Stimulated activated CD4-positive, alpha-beta T cell treated with anti-CD3 and anti-CD28 coated beads, Interleukin-12 subunit alpha, Interleukin-12 subunit beta, amount 100 ng/mL, for 48 hours (primary cell): ENCODE measurements at places on chromosomes 7 and 10.

- no peak for DNase-seq
Observed at GRCh38 chr10:75403144-75403938, 1.8 kb upstream of the ZNF503 start.

- no peak for DNase-seq
Observed at GRCh38 chr10:72243822-72244437, 27.9 kb upstream of the ASCC1 start.

- DNase-seq = no peak
Observed at GRCh38 chr10:5731559-5731958, 46.9 kb downstream of the TASOR2 start.

DNA sequence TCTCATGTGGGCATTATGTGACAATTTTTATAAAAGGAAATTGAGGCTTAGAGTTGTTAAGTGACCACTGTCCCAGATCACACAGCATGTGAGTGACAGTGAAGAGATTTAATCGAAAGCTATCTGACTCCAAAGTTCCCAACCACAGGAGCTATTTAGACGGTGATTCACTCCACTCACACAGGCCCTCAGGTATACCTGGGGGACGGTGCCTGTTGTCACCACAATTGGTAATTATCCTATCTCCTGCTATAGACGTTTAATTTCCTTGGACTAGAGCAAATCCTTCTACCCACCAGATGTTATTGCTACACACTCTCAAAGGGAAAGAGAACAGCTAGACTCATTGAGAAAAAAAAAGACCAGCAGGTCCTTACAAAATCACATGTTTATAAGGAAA is 145.5 kb downstream of the KLF6 start:
- no peak for DNase-seq

GRCh38 chr7:47819607-47819920 is 128.7 kb downstream of the PKD1L1 start:
- DNase-seq = no peak

DNA sequence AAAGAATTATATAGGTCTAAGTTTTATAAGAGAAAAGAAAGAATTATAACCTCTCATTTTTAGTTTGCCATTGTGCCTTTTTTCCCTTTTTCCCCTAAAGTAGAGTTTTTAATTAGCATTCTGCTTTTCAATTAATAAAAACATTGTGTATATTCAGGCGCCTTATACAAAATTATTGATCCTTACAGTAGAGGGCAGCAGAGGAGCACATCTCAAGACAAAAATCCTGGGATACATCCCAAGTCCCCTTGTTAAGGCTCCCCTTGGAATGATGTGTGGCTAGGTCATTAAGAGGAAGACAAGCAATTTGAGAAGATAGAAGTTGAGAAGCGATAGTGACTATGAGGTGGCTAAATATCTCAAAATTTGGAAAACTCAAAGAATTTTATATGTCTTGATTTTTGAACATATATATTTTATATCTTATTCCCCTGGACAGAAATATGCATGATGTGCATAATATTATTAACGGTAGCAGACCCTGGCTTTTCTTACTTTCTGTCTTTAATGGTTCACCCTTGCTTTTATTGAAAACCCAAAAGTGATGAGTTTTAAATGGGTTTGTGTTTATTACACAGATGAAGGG is 19.1 kb upstream of the TPK1 start:
- no peak for DNase-seq

DNA sequence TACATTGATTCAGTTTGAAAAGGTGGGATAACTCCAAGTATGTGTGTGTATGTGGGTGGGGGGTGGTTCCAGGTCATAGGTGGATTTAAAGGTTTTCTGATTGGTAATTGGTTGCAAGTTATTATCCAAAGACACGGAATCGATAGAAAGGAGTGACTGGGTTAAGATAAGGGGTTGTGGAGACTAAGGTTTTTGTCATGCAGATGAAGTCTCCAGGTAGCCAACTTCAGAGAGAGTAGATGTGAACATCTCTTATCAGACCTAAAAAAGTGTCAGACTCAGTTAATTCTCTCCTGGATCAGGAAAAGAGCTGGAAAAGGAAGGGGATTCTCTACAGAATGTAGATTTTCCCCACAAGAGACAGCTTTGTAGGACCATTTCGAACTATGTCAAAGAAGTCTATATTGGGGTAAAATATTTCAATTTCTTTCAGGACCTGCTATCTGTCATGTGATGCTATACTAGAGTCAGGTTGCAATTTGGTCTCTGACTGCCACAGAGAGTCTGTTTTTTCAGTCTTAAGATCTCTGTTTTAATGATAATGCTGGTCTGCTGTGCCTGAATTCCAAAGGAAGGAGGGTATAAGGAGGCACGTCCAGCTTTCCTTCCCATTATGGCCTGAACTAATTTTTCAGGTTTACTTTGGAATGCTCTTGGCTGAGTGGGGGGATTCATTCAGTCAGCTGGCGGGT is 3.6 kb downstream of the C7orf57 start:
- no peak for DNase-seq

- DNase-seq = no peak
Observed at GRCh38 chr7:157754416-157754790, 417.6 kb downstream of the DNAJB6 start.

GRCh38 chr10:108410236-108410635 is 1245.7 kb upstream of the SORCS1 start:
- DNase-seq = no peak

DNA sequence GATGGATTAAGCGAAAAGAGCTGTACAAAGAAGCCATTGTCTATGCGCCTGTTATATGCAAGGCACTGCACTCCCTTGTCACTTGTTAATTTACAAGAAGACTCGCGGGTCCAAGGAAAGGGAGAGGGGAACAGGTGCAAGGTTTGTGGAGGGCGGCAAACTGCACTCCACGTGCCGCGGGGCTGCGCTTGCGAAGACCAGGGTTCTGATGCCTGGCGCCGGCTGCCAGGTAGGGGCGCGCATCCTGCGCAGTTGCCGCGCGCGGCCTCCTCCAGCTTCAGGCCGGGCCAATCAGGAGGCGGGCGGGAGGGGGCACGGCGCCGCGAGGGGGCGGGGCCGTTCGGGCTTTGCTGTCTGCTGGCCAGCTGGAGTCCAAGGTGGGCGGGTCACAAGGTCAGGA is 140.6 kb upstream of the PALS2 start:
- no peak for DNase-seq

DNA sequence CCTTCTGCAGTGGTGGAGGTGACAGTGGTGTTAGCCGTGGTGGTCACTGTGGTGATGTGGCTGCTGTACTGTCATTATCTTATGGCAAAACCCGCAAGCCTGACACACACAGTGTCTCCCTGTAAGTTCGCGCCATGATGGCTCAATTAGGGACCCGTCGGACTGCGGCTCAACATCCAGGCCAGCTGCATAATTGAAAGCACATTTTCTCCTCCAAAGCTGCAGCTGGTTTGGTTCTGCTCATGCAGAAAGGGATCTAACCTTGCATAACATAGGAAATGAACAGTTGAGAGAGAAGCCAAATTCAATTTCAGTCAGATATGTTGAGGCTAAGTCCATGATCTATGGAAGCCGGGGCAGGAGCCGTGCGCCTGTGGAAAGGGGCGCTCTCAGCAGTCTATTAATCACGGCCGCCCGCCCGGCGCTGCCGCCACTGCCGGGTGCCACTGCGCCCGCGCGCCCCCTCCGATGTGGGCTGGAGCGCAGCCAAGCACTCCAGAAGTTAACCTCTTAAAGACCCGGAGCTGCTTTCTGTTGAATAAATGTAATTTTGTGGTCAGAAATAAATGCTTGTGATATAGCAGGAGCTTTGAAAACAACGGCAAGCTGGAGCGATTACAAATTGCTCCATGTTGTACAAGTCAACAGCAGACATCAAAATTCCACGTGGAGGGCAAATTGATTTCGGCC is 227.7 kb downstream of the CUX1 start:
- DNase-seq = no peak

DNA sequence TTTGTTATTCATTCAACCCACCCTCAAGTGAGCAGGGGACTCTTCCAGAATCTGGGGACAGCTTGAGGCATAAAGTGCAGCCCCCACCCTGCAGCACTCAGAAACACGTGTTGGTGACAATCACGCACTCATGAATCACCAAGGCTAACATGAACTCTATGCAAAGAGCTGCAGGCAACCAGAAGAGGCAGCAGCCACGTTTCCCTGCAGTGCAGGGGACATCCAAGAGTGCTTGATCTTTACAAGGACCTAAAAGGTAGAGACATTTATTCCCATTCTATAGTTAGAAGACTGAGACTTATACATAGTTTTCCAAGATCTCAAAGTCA is 135.2 kb upstream of the GDF10 start:
- DNase-seq = no peak

DNA sequence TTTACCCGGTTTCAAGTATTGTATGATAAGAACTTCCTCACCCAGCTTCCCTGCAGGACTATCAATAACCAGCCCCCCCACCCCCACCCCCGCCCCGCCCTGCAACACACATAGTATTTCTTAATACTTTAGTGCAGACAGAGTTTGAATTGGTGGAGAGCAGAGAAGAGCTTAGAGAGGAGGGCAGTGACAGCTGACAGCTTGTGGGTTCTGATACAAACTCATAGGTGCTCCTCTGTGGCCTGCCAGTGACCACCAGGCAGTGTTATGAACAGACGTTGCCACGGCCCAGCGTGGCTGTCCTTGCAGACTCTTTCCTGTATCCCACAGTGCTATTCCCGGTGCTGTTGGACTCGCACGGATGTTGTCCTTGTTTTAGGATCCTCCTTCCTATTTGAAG is 186.9 kb upstream of the ADO start:
- DNase-seq = no peak

DNA sequence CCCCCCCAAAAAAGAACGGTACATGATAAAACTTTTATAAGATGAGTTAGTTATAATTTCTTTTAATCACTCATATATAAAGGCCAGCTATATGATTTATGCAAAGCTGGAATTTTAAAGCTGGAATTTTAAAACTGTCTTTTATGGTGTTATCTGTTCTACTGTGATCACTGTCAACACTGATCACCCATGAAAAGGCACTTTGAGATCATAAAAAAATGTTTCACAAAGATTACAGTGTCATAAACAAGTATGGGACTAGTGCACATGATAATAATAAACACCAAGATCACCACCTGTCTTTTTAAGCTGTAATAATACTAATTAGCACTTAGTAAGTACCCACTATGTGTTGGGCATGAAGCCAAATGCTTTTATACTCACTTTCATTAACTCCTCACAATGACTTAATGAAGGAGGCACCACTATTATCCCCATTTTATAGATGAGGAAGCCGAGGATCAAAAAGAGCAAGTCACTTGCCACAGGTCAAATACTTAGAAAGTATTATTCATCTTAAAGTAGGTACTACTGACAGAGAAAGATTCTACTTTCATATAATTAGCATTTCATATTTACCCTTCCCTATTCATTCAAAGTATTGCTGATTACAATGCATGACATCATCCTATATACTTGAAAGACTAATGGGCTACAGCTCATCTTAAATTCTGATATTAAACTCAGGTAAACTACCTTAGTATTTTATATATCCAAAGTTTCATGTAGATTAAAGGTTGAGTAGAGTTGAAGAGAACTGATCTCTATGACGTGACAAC is 8.3 kb upstream of the RHOBTB1 start:
- DNase-seq = no peak

DNA sequence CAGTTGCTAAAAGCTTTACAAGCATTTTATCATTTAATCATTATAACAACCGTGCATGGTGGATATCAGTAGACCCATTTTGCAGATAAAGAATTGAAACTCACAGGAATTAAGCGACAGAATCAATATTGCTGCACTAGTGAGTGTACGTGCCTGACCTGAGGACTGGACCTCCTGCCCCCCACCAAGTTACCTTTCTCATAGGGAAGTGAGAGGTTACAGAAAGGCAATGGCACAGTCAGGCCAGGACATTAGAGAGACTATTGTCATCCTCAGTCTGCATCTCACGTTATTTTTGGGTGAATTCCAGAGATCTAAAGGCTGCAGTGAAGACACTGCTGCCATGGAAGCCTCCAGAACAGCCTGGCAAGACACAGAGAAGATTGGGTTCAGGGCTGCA is 80.9 kb downstream of the WDFY4 start:
- no peak for DNase-seq

GRCh38 chr7:37511915-37512314 is 63.3 kb upstream of the ELMO1 start:
- DNase-seq = no peak

GRCh38 chr7:101618207-101618839 is 10.8 kb downstream of the MYL10 start:
- DNase-seq = no peak

DNA sequence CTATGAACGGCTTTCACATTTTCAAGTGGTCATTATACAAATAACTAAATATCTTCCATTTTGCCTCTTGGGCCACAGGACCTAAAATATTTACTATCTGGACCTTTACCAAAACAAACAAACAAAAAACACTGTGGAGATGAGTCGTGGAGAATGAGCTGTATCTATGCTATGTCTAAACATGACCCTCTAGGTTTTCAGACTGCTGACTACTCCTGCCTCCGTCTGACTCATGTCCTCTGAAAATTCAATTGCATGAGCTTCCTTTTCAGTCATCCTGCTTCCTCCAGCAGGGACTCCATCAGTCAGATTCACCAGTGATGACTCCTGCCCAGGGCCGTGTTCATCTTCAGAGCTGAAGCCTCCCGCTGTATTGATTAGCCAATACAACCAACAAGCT is 96.8 kb downstream of the COL28A1 start:
- no peak for DNase-seq

DNA sequence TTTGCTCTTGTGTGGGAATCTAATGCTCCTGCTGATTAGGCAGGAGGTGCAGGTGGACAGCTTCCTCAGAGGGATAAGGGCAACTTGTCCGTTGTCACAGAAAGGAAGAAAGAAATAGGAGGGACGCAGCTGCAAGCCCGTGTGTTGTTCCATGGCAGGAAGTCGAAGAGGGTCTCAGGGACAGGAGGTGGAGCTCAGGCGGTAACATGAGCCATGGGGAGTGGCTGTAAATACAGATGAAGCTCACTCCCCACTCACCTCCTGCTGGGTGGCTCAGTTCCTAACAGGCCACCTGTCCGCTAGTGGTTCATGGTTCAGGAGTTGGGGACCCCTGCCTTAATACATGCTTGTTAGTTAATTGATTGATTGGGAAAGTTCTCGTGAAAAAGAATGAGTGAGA is 101.7 kb upstream of the SFMBT2 start:
- DNase-seq = no peak

DNA sequence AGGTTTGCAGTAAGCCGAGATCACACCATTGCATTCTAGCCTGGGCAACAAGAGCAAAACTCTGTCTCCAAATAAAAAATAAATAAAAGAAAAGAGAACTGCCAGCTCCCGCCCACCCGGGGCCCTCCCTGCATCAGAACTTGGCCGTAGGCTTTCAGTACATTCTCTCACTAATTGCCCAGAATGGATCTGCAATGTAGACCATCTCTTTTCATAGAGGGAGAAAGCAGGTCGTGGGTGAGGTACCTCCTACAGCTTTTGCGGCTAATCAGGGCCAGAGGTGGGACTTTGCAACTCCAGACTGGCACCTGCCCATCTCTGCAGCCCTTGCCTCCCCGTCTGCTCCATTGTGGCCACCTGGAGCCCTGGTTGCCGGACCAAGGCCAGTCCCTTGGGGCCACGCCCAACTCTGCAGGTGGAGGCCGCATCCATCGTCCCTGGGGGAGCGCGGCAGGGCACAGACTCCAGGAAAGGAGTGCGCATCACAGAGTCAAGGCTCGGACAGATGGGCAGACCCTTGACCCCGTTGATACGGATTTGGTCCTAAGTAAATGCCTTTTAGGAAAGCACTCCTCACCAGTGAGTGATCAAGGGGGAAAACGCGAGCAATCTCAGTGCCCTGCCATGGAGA is 179.1 kb upstream of the SH2B2 start:
- DNase-seq = no peak
